Upper lobe of left lung (tissue), 6 donors: ENCODE measurements at places on chromosomes 2 and 18. TPM values are rescaled to one million over a fixed set of nuclear protein-coding genes. Genes with fewer than 3 reads are reported as not detected.

CD8B2 gene
- not detected for total RNA-seq

GRCh38 chr2:29063646-29064345, 10.5 kb downstream of the PCARE start:
- DNase-seq = no peak
- H3K27me3 ChIP-seq = no peaks in the 10 kb centered on the region
- no peaks in the 10 kb centered on the region for H3K36me3 ChIP-seq
- H3K27ac ChIP-seq = no peak overlapping the region

DNA sequence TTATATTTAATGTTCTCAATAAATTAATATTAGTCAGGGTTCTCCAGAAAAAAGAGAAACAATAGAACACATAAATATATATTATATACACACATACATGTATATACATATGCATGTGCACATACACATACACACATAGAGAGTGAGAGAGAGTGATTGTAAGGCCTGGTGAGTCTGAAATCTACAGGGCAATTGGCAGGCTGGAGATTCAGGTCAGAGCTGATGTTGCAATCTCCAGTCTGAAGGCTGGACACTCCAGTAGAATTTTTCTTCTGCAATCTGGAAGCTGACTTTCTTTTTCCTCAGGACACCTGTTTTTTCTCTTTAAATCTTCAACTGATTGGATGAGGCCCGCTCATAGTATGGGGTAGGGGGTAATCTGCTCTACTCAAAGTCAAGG, 3.2 kb downstream of the TMEM182 start:
- H3K4me3 ChIP-seq = no peak overlapping the region
- DNase-seq = no peak
- H3K4me1 ChIP-seq = no peaks in the 10 kb centered on the region

TTC27 gene
- total RNA-seq = 12.0 TPM

DNA sequence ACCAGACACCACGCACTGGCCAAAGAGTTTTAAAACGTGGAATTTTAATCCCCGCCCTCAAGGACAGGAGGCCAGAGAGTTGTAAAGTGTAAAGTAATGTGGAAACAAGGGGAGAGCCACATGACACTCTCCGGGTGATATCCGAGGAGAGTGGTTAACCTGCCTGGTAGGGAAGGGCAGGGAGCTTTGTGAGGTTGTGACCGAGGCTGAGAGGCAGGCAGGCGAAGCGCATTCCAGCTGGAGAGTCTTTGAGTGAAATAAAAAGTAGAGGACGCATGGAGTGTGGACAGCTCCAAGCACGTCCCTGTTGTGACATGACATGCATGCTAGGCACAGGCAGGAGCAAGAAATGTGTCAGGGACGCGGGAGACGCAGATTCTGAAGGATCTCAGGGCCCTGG, 539.5 kb downstream of the RNF144A start:
- no peaks in the 10 kb centered on the region for H3K4me1 ChIP-seq
- H3K27me3 ChIP-seq = no peaks in the 10 kb centered on the region
- DNase-seq = no peak
- H3K27ac ChIP-seq = no peak overlapping the region

DNA sequence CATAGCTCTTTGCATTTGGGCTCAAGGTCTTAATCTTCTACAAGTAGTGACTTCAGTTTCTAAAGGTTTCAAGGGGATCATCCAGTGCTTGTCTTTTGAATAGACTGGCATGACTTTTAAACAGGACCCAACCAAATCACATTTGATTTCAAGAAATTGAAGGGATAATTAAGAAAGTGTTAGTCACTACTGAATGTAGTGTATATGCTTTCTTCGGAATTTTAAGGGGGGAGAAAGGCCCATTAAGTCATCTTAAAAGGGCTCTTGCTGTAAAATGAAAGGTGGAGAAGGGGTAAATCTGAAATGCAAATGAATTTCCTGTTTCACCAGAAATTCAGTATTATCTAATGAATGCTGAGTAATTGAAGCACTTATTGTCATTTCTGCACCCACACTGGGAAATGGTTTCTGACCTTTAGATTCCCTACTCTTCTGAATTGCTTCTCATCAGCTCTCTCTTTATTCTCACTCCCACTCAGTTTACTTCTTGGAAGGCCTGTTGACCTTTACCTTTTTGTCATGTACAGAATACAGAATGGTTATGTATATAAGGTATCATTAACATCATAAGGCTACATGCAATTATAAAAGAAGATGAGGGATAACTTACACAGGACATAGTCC, 241.4 kb downstream of the SLC8A1 start:
- H3K4me3 ChIP-seq = no peak overlapping the region
- no peak for DNase-seq
- no peaks in the 10 kb centered on the region for H3K36me3 ChIP-seq
- no peak overlapping the region for H3K27ac ChIP-seq
- no peaks in the 10 kb centered on the region for H3K27me3 ChIP-seq

PARD3B gene
- total RNA-seq = 17.8 TPM

AAK1 gene
- total RNA-seq = 70.1 TPM

DNA sequence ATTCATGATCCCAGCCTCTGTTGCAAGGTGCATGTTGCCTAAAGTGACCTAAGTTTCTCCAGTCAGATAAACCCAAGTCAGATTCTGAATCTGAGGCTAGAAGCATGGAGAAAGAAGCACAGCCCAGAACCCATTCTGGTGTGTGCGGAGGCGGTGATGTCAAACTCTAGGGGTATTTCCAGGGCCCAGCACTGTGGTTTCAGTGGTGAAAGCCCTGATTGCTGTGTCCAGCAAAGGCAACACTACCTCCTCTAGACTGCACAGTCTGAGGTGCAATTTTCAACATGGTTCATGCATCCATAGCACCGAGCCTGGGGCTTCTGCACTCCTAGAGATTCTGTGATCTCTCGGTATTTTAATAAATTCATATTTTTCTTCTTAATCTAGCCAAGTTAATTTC, 264.8 kb upstream of the KLHL29 start:
- no peaks in the 10 kb centered on the region for H3K27me3 ChIP-seq
- no peak overlapping the region for H3K4me3 ChIP-seq
- DNase-seq = no peak

PLA2R1 gene
- total RNA-seq = 7.3 TPM

GRCh38 chr2:58106896-58107295, 60.3 kb downstream of the VRK2 start:
- H3K27me3 ChIP-seq = no peaks in the 10 kb centered on the region
- H3K36me3 ChIP-seq = no peaks in the 10 kb centered on the region
- no peak overlapping the region for H3K4me3 ChIP-seq
- no peak overlapping the region for H3K27ac ChIP-seq

DNA sequence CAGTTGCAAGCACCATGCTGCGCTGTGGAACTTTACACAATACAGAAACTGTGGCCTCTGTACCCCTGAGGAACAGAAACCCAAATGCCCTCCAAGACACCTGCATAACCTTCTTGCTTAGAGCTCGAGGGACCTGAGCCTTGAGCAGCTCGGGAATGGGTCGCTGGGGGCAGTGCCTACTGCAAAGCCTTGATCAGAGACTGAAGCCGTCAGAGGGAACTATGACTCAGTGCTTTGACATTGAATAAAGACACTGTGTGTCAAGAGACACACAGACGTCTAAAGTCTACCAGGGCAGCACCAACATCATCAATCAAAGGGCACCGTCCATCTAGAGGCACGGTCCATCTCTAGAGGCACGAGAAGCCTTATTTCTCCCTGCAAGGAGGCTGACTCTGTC, 30.6 kb downstream of the GPR45 start:
- H3K4me1 ChIP-seq = no peaks in the 10 kb centered on the region
- no peak overlapping the region for H3K4me3 ChIP-seq
- no peak for DNase-seq
- peaks cover 98% of the 10 kb centered on the region for H3K36me3 ChIP-seq

DNA sequence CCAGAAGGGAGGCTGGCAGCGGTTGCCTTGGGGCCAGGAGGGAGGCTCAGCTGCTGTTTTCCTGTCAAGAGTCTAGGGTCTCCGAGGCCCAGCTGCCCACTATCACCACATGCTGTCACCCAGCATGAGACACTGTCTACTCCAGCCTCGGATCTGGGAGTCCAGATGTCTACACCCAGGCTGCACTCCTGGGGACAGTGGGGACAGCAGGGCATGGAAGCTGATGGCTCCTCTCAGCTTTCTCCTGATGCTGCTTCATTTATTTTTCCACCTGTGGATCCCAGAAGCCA, 134.0 kb downstream of the PTGR3 start:
- H3K36me3 ChIP-seq = no peaks in the 10 kb centered on the region
- no peak for DNase-seq
- no peak overlapping the region for H3K27ac ChIP-seq

GRCh38 chr2:121887513-121888188, 132.2 kb downstream of the TSN start:
- H3K27ac ChIP-seq = no peak overlapping the region
- H3K4me3 ChIP-seq = no peak overlapping the region
- DNase-seq = no peak
- H3K4me1 ChIP-seq = no peaks in the 10 kb centered on the region

DNA sequence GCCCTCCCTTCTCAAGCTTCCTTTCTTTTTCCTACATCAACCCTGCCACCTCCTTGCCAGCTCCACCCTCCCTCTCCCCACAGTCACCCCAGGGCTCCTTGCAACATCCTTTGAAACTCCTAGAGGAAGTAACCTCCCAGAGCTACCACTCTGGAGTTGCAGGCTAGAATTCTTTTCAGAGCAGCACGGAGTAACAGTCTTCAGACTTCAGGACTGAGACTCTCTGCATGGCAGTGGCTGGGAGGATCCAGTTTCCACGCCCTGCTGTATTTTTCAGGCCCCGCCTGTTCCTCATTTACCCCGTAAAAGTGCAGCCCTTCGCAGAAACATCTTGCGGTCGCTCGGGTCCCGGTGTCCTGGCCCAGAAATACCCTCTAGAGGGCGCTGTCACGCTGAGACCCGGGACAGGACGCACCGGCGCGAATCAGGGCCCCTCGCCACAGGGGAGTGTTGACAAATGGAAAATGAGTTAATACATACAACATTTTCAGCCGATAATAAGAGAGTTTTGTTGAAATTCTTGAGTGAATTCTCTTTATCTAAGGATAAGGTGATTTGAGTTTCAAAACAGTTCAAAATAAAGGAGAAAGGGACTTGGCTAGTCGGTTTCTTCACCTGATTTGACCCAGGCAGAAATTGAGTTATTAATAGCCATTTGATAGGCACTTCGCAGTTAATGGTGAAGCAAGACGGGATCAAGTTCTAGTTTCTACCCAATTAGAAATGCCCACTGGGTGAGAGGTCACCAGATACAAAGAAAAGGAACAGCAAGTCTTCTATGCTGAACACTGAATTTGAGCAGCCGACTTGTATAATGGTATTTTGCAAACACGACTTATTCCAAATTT, 18.5 kb upstream of the NTSR2 start:
- H3K36me3 ChIP-seq = no peaks in the 10 kb centered on the region
- peak; percentile 83 for DNase-seq
- peaks cover 14% of the 10 kb centered on the region for H3K4me1 ChIP-seq
- H3K27me3 ChIP-seq = no peaks in the 10 kb centered on the region
- peak overlapping the region; percentile 48 for H3K27ac ChIP-seq

DNA sequence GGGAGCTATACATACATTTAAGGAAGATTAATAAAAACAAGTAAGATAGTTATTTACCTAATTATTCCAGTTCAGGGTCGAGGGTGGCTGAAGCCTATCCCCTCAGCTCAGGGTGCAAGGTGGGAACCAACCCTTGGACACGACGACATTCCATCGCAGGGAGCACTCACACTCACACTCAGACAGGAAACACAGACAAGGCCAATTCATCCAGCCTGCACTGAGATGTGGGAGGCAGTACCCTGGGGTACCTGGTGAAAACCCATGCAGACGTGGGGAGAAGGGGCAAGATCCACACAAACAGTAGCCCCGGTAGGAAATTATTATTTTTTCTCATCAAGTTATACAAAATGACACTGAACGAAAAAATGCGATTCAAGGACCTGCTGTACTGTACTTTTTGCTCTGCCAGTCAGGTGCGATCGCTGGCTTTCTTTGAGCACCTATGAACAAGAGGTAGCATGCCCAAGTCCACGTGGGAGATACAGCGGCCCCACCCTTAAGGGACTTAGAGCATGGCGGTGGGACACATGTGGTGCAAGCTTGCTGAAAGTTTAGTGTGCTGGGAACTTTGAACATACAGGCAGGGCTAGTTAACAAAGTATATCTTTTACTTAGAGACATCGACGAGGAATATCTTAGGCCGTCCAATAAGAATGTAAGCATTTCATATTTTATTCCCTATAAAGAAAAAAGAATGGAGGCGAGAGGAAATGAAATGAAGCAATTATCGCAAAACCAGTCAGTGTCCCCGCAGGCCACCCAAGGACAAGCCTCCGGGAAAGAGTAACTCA, 624 bp downstream of the METTL8 start:
- H3K36me3 ChIP-seq = no peaks in the 10 kb centered on the region
- H3K4me3 ChIP-seq = peak overlapping the region; percentile 76
- peaks cover 11% of the 10 kb centered on the region for H3K4me1 ChIP-seq
- H3K27me3 ChIP-seq = no peaks in the 10 kb centered on the region
- H3K27ac ChIP-seq = peak overlapping the region; percentile 97

DNA sequence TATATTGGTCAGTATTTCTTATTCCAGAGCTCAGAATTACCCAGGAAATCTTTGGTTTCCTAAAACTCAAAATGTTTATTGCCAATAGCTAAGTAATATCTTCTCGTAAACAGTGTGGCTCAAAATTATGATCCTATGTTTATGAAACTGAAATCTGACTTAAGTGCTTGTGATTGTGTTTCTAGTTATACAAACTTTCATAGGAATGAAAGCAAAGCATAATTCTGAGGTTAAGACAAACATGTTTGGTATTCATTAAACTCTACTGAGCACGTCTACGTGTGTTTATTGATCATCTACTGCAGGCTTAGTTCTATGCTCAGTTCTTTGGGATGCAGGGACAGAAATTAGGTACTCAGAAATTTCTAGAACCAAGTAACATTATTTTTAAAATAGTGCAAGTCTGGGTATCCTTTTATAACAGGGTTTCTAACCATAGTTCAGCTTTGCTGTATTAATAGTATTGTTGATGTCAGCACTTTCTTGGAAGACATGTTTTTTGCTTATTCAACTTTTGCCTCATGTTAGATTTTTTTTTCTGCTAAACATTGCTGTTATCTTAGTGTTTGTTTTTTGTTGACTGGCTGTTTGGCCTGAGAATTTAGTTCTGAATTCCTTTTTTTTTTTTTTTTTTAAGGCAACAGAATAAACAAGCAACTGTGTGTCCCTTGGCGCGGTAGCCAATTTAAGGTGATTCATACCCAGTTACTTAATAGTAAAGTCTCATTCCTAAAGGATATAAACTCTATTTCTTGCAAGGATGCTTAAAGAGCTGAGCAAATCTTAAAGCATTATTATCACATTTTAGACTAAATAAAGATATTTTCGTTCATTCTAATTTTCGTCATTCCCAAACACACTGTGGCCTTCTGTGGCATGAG, 31.3 kb downstream of the PTPRM start:
- no peak overlapping the region for H3K4me3 ChIP-seq
- no peak overlapping the region for H3K27ac ChIP-seq
- H3K27me3 ChIP-seq = no peaks in the 10 kb centered on the region
- peaks cover 14% of the 10 kb centered on the region for H3K4me1 ChIP-seq

SLC5A7 gene
- 0.98 TPM for total RNA-seq

ORC4 gene
- total RNA-seq = 48.5 TPM

GRCh38 chr2:11597538-11598225, 63.8 kb downstream of the GREB1 start:
- no peak overlapping the region for H3K4me3 ChIP-seq
- no peak for DNase-seq
- H3K27me3 ChIP-seq = no peaks in the 10 kb centered on the region
- H3K4me1 ChIP-seq = no peaks in the 10 kb centered on the region
- no peak overlapping the region for H3K27ac ChIP-seq
- H3K36me3 ChIP-seq = no peaks in the 10 kb centered on the region
